NCI-H1694 (cell line): ENCODE measurements at places on chromosomes 7 and 10.

DNA sequence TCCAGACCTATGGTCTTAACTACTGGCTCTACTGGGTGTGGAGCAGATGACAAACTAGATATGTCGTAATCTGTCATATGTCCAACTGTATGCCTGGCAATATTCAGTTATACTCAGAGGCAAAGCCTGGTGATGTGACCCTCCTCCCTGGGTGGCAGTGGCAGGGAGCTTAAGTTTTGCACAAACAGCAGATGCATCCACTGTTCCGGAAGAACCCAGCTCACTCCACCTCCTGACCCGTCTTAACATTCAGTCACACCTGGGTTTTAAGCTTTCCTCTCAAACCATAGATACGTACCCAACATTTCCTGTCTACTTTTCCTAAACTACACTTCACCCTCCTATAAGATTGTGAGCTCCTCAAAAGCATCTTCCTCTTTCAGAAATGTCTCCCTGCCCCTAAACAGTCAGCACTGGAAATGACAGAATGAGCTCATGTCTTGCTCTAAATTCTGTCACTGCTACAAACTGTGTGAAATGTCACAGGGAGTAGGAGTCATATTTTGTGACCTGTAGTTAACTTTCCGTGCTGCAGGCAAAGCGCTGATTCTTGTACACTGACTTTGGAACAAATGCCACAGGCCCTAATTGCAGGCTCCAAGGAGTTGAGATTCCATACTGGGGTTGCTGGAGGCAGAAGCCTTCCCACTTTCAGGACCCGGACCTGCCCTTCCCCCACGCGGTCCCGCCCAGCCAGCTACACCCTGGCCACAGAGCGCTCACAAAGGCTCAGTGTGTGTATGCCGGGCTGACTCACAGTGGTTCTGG, 23.9 kb downstream of the SCD start:
- DNase-seq: no peak

GRCh38 chr10:51257511-51258248, 183.4 kb downstream of the PRKG1 start:
- DNase-seq: no peak

GRCh38 chr10:128472196-128472595, 346.0 kb upstream of the MKI67 start:
- DNase-seq: no peak

GRCh38 chr7:73504017-73504416, 18.1 kb downstream of the BAZ1B start:
- DNase-seq: no peak

DNA sequence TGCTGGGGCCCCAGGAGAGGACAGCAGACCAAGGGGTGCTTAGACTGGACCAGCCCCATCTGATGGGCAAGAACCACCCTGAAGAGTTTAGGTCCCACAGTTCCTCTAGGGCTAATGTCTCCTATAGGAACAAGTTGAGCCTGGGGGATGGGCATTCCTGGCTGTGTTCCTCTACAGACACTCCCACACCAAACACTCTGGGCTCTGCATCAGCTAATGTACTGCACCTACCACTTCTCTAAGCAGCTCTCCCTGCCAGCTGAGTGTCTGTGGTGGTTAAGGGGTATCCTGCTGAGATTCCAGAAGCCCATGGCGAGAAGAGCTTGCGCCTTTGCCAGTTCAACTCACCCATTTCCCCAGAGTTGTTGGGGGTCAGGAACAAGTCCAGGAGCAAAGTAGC, 284.1 kb upstream of the CSTF2T start:
- no peak for DNase-seq

DNA sequence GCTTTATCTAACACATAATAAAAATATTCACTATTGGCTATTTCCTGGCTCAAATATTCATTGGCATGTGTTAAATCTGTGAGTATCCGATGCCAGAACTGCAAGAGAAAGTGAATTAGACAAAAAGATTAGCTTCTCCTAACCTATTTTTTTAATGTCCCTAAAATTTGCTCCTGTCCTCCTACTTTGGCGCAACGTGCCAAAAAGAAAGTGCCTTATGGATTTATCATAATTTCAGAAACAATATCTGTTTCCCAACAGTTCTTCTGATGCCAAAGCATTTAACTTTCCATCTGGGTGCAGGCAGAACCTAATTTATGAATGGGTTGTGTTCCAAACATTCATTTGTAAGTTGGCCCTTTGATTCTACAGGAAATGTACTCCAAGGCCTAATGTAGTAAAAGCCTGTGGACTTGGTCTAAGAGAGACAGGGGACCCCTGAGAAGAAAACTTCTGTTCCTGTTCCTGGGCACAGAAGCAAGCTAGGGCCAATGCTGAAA, 15.4 kb downstream of the PIP4K2A start:
- no peak for DNase-seq

DNA sequence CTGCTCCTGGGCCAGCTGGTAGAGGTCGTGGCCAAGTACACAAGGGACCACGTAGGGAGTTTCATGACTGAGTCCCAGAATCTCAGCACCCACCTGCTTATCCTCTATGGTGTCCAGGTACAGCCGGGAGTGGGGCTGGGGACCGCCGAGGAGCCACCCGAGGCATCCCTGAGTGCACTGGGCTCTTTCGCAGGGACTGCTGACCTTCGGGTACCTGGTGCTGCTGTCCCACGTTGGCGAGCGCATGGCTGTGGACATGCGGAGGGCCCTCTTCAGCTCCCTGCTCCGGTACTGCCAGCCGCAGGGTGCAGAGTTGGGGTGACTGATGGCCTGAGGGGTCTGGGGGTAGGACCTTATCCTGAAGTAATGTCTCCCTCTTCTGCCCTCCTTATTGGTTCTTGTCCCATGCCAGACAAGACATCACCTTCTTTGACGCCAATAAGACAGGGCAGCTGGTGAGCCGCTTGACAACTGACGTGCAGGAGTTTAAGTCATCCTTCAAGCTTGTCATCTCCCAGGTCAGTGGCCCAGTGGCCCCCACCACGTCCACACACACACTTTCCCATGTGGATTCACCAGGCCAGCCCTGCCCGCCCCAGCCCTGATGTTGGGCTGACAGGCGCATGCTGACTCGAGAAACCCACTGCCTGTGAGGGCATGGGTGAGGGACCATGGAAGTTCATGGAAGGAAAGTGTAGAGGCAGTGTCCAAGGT, 6.2 kb downstream of the ABCB8 start:
- no peak for DNase-seq
